ENCODE measurements at places on chromosomes 11 and 22.

- no peak for DNase-seq
Measured at GRCh38 chr11:104925850-104926249, 27.6 kb upstream of the CASP12 start.

DNA sequence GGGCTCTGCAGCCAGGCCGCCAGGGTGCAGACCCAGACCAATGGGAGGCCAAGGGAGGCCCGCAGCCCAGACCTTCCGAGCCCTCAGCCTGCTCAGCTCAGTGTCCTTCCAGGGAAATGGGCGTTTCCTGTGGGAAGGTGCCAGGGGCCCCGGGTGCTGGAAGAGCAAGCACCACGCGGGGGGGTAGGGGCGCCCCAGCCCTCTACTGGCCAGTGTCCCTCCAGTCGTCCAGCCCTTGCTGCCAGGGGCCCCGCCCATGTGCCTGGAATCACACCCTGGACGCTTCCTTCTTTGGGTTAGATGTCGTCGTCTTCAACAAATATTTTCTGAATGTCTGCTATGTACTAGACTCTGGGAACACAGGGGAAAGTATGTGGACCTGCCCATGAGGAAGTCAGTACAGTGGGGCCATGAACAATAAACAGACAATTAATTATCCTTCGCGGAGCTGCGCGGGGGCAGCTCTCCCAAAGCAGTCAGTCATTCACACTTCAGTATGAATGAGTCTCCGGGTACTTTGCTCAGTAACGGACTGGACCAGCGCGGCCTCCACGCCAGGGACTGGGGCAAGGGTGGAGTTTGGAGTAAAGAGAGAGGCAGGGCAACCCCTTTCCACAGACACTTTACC is 60.2 kb downstream of the CDKN1C start:
- DNase-seq, result no peak

DNA sequence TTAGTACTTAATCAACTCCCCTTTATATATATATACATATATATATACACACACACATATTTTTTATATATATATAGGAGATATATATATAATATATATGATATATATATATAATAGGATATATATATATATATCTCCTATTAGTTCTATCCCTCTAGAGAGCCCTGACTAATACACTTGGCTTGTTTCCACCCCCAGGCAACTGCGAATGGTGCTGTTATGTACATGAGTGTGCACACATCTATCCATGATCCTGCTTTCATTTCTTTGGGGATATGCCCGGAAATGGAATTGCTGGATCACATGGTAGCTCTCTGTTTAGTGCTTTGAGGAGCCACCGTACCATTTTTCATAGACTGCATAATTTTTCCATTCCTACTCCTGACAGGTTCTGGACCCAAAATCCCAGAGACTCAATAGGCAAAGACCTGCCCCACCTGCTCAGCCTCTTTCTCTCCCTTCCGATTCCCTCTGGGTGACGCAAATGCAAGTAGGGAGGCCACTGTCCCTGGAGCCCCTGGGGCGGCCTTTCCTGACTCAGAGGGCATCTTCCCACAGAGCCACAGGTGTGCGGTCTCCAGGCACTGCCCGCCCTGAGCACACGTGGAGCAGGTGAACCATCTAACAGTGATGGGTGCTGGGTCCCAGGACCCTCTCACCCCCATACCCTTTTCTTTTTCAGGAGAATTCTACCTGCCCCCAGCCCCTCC is 12.0 kb downstream of the FGF3 start:
- DNase-seq, result no peak

- DNase-seq, result no peak
Measured at GRCh38 chr11:20421946-20422345, 34.4 kb downstream of the PRMT3 start.

DNA sequence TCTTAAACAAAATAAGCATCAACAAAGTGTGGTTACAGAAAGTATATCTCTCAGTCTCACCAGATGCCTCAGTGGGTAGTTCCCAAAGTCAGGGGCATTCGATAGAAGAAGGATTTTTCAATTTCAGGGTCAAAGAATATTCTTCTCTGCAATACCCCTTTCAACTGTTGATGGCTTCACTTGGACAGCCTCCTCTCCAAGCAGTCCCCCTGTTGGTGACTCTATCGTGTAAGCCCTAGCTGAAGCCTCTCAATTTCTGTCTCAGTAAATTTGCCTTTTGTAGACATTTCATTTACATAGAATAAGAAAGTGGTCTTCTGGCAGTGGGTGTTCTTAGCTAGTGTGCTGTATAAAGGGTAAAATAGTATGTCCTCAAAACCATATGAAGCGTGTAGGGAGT is 11.3 kb upstream of the CCDC83 start:
- DNase-seq, result no peak

GRCh38 chr11:65890324-65891218 is at the start of gene CCDC85B:
Gene CCDC85B (plus strand): TSS chr11:65890673. CDS start chr11:65890784, 111 bp downstream.
- DNase-seq, result peak; percentile 93

GRCh38 chr11:133601641-133602040 is 69.3 kb upstream of the OPCML start:
- DNase-seq, result no peak

GRCh38 chr11:67291481-67292381 is 2.6 kb downstream of the ANKRD13D start:
- no peak for DNase-seq

- no peak for DNase-seq
Measured at GRCh38 chr22:20940904-20941385, 23.7 kb downstream of the CRKL start.

GRCh38 chr11:112127056-112127455 is 36.8 kb downstream of the IL18 start:
- no peak for DNase-seq

GRCh38 chr11:117723277-117724024 is 73.6 kb downstream of the DSCAML1 start:
- DNase-seq, result no peak

DNA sequence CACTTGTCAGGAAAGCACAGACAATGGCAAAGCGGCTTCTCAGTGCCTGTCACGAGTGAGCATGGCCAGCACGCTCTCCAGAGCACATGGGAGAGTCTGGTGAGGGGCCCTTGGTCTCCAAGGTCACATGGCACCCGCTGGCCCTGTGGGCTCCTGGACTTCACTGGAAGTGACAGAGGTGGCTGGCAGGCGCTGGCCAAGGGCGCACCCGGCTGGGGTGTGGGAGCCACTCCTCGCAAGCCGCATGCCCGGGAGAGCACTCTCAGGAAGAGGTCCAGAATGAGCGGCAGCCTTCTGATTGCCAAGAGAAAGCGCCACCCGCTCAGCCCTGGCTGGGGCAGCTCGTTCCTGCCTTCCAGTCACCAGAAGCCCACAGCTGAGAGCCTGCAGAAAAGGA is 17.1 kb upstream of the MOB2 start:
- DNase-seq, result no peak

DNA sequence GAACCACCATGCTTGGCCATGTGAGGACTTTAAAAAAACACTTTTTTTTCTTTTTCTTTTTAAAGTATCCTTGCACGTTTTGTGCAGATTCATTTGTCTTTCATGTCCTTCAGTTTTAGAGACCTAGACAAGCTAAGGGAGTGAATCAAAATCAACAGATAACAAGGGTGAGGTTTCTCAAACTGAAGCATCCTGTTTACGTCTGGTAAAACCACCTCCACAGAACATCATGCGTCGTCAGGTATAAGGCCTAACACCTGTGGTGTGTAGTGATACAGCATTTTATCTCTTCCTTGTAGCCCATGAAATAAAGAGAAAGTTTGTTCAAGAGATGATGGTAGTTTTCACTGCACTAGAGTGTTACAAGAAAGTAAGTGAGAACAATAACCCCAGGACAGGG is 26.3 kb upstream of the CSF2RB start:
- DNase-seq, result no peak

DNA sequence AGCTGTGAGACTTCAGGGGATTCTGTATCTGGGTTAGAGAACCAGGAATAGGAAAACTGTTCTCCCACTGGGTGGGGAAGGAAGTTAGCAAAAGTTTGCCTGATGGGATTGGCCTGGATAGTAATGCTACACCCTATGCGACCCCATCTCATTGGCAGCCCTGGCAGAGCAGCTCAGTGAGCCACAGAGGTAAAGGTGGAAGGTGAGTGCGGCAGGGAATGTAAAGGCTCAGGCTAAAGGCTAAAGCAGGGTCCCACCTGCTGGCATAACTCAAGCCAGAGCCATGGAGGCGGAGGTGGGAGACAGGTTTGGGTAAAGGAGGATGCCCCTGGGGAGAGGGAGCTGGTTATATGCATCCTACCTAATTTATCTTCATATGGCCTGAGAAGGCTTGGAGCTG is 18.7 kb downstream of the SSH3 start:
- no peak for DNase-seq

DNA sequence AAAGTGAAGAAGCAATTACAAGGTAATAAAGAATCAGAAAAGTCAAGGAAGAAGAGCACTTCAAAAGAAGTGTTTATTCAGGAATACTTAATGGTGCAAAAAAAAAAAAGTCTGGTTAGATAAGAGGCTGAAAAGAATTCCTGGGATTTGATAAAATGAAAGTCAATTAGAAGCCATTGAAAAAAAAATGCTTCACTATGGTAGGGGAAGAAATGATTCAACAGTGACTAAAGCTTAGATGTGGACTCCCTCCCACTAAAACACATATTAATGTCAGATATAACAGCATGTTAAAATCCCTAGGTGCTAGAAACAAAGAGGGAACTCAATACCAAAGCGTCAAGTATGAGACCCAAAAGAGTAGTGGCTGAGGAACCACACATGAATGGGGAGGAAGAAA is 335.3 kb upstream of the PITPNB start:
- DNase-seq, result no peak

GRCh38 chr11:3882655-3883054 is 27.2 kb downstream of the STIM1 start:
- DNase-seq, result no peak

DNA sequence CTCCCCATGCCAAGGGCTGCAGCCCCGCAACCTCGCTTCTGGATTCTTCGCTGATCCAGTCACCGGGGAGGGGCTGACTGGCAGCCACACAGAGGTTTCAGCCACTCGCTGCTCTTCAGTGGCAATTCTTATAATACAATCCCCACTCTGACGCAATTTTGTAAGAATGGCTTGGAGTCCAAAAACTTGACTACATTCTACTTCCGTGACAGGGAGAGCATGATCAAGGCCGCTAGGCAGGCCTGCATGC is 14.9 kb downstream of the PPM1F start:
- no peak for DNase-seq

GRCh38 chr11:120331301-120331996 is 4.8 kb upstream of the ARHGEF12 start:
- DNase-seq, result no peak

- no peak for DNase-seq
Measured at GRCh38 chr11:117054382-117054781, 43.8 kb downstream of the SIK3 start.

- DNase-seq, result no peak
Measured at GRCh38 chr11:14566331-14567063, 46.3 kb upstream of the PSMA1 start.

DNA sequence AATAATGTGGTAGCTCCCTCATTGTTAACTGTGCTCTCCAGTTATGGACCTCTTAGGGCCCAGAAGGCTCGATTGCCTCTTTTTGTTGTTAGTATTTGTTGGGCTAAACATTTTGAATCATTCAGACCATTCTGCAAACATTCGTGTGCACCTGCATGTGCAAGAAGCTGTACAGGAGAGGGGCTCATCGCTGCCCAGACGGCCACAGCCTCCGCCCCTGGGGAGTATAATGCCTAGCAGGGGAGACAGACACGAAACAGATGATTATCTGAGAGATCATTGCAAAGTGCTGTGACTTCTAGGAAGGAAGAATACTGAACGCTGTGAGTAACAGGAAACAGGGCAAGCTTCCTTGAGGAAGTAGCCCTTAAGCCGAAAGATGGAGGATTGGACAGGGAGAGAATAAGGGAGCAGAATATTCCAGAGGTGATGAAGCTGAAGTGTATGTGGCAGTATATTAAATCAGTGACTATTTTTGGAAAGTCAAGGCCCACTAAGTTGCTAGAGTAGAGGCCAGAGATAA is 123.3 kb upstream of the RASSF10 start:
- no peak for DNase-seq

GRCh38 chr11:849104-849824 is 6.6 kb downstream of the TSPAN4 start:
- DNase-seq, result no peak

DNA sequence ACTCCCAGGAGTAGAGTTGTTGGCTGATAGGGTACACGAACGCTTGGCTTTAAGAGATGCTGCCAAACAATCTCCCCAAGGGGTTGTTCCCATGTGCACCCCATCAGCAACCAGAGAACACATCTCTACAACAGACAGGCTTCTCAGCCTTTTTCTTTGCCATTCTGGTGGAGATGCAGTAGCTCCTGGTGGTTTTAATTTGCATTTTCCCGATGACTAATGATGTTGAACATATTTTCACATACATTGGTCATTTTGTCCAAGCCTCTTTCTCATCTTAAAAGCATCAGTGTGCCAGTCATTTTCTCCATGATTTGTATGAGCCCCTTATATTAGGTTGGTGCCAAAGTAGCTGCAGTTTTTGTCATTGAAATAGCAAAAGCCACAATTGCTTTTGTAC is 21.8 kb downstream of the DHCR7 start:
- DNase-seq, result no peak

- DNase-seq, result peak; percentile 57
Measured at GRCh38 chr22:17369439-17370025, at the start of gene CECR2. Gene CECR2 (plus strand): TSS chr22:17369460. CDS start chr22:17369784, 324 bp downstream.

GRCh38 chr11:128772814-128773213 is 78.9 kb downstream of the FLI1 start:
- no peak for DNase-seq

- DNase-seq, result peak; percentile 33
Measured at GRCh38 chr11:112697391-112698178, 263.6 kb upstream of the NCAM1 start.

GRCh38 chr11:105861225-105861624 is 160.8 kb downstream of the MSANTD4 start:
- no peak for DNase-seq

DNA sequence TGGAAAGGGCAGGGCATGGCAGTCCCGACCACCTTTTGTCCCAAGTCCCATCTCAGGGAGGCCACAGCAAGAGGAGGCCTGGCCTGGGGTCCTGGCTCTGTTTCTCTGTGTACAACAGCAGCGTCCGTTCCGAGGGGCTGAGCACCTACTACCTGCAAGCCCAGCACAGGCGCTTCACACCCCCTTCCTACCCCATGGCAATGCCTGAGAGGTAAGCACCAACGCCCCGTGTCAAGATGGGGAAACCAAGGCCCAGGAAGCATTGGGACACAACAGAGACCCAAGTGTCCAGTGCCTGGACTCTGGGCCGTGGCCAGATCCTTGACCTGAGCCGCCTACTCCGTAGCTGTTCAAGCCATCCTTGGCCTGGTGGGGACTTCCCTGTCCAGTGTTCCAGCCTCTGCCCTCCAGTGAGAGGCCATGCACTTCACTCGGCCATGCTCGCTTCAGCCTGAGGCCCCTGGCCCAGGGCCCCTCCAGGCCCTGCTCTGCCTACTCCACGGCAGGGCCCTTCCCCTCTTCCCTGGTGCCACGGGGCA is 14.3 kb upstream of the TCF20 start:
- no peak for DNase-seq

GRCh38 chr11:94888204-94888603 is 85.2 kb downstream of the CWC15 start:
- no peak for DNase-seq

DNA sequence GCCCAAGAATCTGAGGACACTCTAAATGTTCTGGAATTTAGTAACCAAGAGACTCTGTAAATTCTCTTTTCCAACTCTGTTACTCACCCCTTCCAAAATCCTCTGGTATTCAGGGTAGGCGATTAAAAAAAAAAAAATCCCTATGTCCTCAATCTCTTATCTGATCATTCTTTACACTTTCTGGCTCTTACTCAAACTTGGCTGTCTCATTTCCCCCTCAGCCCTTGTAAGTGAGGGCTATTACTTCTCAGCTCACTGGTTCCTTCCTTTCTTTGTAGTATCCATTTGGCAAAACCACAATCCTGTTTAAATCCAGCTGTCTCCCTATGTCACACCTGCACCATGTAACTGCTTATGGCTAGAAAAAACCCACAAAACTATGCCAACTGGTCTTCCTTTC is 12.7 kb upstream of the MSANTD2 start:
- DNase-seq, result no peak

Data from neuronal stem cell (in vitro differentiated cells).